DMS79 treated with DMSO at 0.1 percent for 48 hours (cell line): ENCODE measurements at places on chromosomes 5 and 9.

DNA sequence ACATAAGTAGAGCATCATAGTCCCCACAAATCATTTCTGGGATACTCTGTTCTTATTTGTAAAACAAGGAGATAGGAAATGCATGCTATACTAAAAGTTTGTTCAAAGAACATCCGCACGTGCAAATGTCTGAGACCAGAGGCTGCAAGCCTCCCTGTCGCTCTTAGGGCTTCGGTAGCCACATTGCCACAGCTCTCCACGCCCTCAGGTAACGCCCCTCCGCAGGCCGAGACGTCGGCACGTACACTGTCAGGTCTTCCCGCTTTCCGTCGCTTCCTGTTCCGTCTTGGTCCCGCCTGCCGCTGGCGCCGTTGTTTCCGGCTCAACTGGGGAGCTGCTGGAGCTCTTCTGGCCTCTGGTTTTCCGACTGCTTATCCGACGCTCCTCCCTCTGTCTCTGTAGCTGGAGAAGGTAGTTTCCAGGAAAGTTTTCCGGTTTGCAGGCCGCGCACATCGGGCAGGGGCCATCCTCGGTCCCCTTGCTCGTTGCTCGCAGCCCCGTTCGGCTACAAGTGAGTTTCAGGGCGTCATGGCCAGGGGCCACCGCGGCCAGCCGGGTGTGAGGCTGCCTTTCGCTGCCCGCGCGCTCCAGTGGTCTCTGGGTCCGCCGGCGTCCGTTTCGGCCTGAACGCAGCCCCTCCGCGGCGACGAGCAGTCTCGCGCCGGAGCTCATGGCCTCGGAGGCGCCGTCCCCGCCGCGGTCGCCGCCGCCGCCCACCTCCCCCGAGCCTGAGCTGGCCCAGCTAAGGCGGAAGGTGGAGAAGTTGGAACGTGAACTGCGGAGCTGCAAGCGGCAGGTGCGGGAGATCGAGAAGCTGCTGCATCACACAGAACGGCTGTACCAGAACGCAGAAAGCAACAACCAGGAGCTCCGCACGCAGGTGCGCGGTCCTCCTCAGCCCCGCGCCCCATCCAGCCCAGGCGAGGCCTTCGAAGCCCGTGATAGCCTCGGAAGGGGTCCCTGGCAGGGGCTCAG is at the start of gene AGGF1:
AGGF1 (plus strand) TSS at position 308 of the 975 bp plus-strand sequence; CDS start at position 671, 363 bp downstream.
- DNase-seq: peak; percentile 82

- DNase-seq: no peak
Measured at GRCh38 chr5:179154346-179154990, 94.3 kb downstream of the ZNF354C start.

GRCh38 chr5:56112526-56113121 is 117.9 kb upstream of the IL6ST start:
- DNase-seq: peak; percentile 27

DNA sequence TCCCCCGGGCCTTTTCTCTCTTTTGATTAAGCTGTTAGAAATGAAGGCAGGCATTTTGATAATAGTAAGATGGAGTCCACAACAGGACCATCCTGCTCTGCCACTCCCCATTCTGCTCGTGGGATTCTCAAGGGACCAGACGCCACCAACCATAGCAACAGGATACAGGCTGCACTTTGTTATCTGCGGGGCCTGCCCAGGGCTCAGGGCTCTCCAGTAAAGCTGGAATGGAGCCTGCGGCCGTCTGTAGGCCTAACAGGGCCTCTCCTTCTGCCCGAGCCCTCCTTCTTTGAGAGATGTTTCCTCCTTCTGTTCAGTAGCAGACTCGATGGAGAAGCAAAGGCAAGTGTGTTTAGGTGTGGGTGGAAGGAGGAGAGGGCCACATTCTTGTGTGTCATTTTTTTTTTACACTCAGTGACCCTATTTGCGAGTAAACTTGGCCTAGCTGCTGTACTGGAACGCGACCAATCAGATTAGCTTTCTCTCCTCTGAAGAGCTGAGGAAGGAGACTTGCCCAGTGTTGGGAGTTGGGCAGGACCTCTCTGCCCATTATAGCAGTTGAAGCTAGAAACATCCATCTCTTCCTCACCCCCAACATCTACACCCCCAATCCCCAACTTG is 8.9 kb upstream of the EPB41L4B start:
- DNase-seq: peak; percentile 34

- no peak for DNase-seq
Measured at GRCh38 chr5:168714046-168714445, 134.9 kb upstream of the PANK3 start.

- DNase-seq: peak; percentile 12
Measured at GRCh38 chr9:128555180-128555721, 2.9 kb downstream of the SPTAN1 start.

GRCh38 chr9:112970939-112971338 is 41.1 kb downstream of the ZNF883 start:
- DNase-seq: no peak
